ENCODE measurements at places on chromosomes 1 and 21.

DNA sequence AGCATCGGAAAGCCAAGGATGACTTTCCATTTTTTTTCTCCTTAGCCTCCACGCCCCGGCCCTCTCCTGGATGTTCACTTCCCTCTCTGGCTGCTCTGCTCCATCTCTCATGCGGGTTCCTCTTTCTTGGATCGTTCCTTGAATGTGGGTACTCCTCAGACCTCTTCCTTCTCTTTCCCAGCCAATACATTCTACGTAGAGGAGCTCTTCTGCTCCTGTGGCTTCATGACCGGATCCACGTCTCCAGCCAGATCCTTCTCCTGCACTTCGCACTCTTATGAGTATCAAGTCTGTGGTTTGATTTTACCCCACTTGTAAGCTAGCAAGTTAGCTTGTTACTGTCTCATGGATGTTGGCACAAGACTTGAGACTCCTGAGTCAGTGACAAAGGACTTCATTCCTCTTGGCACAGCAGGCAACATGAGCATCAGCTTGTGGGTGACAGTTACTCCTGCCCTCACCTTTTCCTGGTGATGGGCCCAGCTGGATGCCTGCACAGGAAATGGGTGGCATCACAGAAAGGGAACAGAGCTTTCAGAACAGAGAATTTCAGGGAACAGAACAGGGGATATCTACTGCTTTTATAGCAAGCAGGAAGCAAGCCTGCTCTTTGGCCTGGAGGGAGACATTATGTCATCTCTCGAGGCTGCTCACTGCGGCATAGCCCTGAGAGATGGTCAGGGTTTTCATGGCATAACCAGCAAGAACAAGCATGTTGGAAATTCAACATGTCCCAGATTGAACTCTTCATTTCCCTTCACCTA lies 100.1 kb upstream of the KIF26B start:
- no peak for DNase-seq

GRCh38 chr1:41504114-41505035 lies 19.9 kb upstream of the EDN2 start:
- DNase-seq, result no peak

GRCh38 chr1:213997038-213997771 lies 9.4 kb downstream of the PROX1 start:
- DNase-seq, result no peak

DNA sequence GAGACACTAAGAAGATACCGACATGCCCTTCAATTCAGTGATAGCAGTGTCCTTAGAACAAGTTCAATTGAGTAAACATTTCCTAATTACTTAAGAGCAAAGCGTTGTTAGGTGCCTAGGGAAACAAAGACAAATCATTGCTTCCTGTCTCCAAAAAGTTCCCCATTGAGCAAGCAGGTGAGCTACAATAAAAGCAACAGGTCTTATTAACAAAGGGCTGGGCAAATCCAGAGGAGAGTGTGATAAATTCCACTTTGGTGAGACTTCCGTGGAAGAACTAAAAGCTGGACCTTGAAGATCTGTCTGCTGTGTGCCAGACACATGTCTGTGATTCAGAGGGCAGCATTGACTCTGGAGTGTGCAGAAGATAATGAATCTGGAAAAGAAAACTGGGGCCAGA lies 1.9 kb upstream of the TUT4 start:
- DNase-seq, result no peak

GRCh38 chr1:41108696-41109275 lies 87.3 kb upstream of the SLFNL1 start:
- DNase-seq, result no peak

DNA sequence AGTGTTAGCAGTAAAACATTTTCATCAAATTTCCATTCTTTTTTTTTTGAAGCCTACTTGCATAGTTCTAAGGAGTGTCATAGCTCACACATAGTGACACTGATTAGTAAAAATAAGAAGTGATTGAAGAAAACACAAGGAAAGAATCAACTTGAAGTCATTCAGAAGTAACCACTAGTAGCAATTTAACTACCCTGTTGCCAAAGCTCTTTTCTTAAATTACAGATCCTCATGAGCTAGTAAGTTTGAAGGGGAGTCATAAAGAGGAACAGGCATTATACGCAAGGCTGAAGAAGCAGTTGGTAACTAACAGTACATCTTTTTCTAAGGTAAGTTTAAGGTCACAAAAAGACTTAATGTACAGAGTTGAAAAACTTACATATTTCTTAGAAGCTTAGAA lies 332.2 kb downstream of the CHRM3 start:
- no peak for DNase-seq

- no peak for DNase-seq
Observed at GRCh38 chr1:170209125-170209524, 63.4 kb downstream of the NTMT2 start.

GRCh38 chr1:111968511-111968910 lies 21.0 kb downstream of the KCND3 start:
- no peak for DNase-seq

GRCh38 chr1:92443893-92444292 lies 42.8 kb downstream of the GFI1 start:
- no peak for DNase-seq

GRCh38 chr1:109433322-109433721 lies 7.1 kb upstream of the PSMA5 start:
- no peak for DNase-seq

DNA sequence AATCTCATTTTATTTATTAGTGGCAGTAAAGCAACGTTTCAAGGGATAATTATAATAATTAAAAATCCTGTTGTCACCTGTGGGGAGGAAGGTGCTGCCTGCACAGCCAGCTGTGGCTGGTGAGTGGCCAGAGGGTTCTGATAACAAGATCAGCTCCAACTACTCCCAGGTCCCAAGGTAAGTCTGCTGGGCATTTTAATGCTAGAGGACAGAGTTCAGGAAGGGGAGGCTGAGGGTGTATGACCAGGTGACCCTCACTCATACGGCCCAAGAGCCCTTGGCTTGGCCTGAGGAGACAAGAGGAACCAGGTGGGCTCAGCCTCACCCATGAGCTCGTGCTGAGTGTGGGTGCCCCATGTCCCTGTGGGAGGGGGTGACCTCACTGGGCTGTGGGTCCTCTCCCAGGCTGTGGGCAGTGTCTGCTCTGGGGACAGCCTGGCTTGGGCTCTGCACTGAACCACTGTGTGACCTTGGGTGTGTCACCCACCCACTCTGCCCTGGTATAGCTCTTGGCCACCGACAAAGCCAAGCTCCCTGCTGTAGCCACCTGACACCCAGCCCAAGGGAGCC lies 223.8 kb downstream of the PTPRU start:
- no peak for DNase-seq

Measured in CD4-positive, alpha-beta T cell treated with Interleukin-17A for 4 hours (primary cell).